GM18507 (cell line): ENCODE measurements at places on chromosomes 12 and 14.

DNA sequence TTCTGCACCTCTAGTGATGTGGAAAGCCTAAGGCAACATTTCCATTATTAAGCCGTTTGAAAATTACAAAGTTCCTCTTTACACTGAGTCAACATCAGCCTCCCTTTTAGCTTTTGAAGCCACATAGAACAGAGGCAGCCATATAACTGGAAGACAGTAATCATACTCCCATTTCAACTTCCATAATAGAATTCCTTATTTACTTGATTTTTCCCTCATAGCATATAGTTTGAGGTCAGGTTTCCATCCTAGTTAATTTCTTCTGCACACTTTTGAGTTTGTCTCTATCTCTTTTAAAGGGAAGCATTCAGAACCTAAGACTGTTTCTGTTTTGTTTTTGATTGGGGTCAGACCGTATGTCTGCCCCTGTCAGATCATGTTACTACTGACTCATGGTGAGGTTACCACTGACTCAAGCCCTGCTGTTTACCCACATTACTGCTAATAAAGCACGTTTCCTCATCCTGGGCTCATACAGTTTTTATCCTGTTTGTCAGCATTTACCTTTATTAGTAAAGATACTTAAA, 161.0 kb downstream of the SLC38A4 start:
- DNase-seq = no peak

DNA sequence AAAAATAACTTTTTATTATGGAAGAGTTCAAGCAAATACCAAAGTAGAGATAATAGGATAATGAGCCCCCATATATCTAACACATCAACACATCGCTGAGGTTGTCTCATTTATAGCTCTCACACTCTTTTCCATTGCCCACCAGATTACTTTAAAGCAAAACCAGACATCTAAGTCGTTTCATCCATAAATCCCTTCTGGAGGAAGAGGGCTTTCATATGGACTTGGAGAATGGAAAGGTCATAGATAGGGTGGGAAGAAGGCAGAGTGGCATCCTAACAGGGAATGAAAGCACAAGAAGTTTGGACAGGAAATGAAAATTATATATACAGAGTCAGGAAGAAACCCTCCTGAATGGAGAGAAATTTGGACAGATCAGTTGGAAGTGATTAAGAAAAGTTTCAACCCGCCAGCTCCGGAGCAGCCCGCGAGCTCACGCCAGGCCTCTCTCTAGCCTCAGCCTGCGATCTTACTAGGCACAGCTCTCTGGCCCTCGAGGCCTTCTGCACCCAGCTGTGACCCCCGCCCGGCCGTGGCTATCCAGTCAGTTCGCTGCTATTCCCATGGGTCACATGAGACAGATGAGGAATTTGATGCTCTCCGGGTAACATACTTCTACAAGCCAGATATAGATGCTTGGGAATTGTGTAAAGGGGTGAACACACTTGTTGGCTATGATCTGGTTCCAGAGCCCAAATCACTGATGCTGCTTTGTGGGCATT, 48.4 kb upstream of the NID2 start:
- no peak for DNase-seq

GRCh38 chr14:101761881-101762529, 496 bp downstream of the PPP2R5C start:
- no peak for DNase-seq

- no peak for DNase-seq
These were observed 38.6 kb upstream of the KCNJ8 start for GRCh38 chr12:21813125-21813524.

- no peak for DNase-seq
These were observed 498.3 kb downstream of the KCNH5 start for GRCh38 chr14:62546862-62547474.

GRCh38 chr12:89529738-89530137, 3.9 kb upstream of the POC1B start:
- no peak for DNase-seq

GRCh38 chr14:73145371-73145770, 9.1 kb downstream of the PSEN1 start:
- DNase-seq = no peak

GRCh38 chr14:25406818-25407217, 356.9 kb upstream of the STXBP6 start:
- no peak for DNase-seq

- DNase-seq = no peak
These were observed 235.0 kb upstream of the PDZRN4 start for GRCh38 chr12:40953076-40953475.

GRCh38 chr14:52348279-52348678, 34.2 kb downstream of the PTGER2 start:
- DNase-seq = no peak

- no peak for DNase-seq
These were observed 21.2 kb downstream of the TDG start for GRCh38 chr12:103986829-103987228.

DNA sequence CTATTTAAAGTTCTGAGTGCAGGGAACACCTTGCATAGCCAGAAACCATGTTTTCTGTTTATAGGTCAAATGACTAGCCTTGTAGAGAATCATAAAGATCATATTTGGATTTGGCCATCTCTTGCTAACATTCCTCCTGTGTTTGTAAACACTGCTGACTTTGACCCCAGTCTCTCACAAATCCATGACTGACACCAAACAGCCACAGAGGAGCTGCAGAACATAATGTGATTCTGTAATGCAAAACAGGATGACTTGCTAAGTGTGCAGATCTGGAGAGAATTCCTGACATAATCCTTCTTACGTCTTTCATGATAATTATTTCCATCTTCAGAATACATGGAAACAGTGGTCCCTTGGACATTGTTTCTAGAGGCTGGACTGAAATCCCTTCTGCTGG, 211.8 kb downstream of the BMP4 start:
- no peak for DNase-seq

DNA sequence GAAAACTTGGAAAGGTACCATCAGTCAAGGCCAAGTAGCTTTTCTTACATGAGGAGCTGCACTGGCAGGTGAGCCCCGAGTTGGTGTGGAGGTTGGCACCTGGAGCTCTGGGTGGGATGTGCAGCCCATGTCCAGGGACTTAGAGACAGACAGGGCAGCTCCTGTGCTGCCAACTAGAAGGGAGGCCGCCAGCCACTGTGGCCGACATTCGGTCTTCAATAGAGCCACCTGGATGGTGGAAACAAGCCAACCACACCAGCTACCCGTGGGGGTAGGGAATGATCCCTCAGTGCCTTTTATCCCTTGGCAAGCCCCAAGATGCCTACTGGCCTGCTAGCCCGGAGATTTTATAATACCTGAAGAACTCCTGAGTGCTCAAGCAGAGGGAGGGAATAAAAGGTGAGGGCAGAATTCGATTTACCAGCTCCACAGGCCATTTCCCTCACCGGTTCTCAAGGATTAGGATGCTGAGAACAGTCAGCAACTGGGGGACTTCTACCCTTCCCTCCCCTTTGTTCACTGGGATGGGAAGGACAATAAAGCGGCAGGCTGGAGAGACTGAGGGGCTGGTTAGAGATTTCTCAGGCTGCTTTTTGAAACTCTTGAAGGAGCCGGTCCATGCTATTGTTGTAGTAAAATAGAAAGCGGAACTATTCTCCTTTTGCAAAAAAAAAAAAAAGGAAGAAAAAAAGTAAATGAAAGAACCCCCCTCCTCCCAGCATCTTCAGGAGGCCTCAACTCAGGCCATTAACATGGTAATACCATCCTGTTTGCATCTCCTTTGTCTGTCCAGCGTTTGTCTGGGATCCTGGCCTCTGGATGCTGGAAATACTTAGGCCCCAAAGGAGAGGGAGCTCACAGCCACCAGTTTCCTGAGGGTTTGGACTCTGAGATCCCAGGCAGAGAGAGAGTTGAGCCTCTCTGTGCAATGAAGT, 321.6 kb downstream of the ZFP36L1 start:
- DNase-seq = peak; percentile 42

- DNase-seq = no peak
These were observed 66.0 kb downstream of the TMTC3 start for GRCh38 chr12:88207921-88208620.

GRCh38 chr14:36550899-36551298, 30.9 kb upstream of the NKX2-1 start:
- DNase-seq = no peak

DNA sequence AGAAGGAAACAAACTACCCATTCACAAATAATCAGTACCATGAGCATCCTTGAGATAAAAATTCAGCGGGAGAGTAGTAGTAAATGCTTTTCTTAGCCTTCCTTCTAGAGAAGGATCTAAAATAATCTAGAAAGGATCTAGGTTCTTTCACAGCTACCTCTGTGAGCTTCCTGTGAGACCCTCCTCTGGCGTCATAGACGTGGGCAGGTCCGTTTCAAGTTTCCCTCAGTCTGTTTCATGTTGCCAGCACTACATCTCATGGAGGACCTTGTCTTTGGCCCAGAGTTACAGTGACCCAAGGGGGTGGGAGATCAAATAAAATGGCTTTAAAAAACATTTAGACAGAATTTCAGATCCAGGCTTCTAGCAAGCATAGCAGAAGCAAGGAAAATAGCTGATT, 13.6 kb downstream of the DAAM1 start:
- DNase-seq = no peak

DNA sequence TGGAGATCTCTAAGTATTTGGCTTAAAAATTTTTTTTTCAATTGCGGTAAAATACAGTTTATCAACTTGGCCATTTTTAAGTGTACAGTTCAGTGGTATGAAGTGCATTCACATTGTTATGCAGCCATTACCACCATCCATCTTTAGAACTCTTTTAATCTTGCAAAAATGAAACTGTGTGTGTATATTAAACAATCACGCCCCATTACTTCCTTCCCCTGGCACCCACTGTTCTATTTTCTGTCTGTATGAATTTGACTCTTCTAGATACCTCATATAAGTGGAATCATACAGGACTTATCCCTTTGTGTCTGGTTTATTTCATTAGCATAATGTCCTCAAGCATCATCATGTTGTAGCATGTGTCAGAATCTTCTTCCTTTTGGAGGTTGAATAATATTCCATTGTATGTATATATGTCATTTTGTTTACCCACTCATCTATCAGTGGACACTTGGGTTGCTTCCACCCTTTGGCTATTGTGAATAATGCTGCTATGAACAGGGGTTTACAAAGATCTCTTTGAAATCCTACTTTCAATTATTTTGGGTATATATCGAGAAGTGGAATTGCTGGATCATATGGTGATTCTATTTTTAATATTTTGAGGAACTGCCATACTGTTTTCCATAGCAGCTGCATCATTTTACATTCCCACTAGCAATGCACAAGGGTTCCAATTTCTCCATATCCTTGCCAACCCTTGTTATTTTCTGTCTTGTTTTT, 62.9 kb downstream of the SAMD4A start:
- DNase-seq = no peak

GRCh38 chr12:23708185-23708837, 241.2 kb downstream of the SOX5 start:
- no peak for DNase-seq

DNA sequence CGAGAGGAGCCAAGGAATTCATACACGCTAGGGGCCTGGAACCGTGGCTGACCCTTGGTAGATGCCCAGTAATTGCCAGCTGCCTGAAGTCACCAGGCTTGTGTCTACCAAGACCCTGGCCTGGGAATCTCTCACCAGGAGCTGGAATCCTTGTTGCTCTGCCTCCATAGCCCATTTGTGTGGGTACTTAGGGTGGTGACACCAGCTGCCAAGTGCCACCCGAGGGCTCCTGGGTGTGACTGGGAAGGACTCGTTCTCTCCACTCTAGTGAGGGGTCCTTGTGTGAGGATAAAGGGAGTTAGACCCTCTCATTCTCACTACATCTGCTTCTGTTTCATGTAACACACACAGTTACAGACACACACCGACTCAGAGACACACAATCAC, 17.9 kb downstream of the SERPINA1 start:
- DNase-seq = no peak

- DNase-seq = no peak
These were observed 75.9 kb downstream of the DDX51 start for GRCh38 chr12:132068250-132068649.

DNA sequence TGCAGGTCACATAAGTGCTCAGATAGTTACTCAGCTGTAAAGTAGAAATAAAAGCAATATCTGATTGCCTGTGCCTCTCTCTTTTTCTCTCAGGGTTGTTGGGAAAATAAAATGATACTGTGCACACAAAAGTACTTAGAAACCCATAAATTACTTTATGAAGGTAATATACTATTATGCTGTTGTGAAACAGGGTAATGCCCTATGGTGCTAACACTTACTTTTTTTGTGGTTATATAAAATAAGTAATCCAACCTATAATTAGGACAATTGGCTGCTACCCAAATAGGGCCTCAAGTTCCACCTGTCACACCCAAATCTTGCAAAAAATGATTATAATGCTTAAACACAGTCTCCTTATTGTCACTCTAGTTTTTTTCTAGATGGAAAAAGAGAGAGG, 50.6 kb downstream of the DAAM1 start:
- no peak for DNase-seq

- no peak for DNase-seq
These were observed 119.3 kb upstream of the MDM1 start for GRCh38 chr12:68451261-68452077.

- DNase-seq = no peak
These were observed 12.3 kb downstream of the METTL3 start for GRCh38 chr14:21498540-21499526.

GRCh38 chr14:75044322-75044721, 6.9 kb downstream of the MLH3 start:
- no peak for DNase-seq

DNA sequence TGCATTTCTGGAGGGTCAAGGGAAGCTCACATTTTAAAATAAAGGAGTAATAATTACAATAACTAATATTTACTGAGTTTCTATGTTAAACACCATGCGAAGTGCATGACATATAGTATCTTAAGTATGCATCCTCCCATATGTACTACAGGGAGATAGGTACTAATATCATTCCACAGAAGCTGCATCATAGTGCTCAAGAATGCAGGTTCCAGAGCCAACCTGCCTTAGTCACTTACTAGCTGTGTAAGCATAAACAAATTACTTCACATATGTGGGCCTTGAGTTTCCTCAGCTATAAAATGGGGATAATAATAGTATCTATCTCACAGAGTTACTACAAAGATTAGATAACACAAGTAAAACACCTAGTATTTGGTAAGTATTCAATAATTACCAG, 18.3 kb downstream of the ARMH4 start:
- DNase-seq = no peak

DNA sequence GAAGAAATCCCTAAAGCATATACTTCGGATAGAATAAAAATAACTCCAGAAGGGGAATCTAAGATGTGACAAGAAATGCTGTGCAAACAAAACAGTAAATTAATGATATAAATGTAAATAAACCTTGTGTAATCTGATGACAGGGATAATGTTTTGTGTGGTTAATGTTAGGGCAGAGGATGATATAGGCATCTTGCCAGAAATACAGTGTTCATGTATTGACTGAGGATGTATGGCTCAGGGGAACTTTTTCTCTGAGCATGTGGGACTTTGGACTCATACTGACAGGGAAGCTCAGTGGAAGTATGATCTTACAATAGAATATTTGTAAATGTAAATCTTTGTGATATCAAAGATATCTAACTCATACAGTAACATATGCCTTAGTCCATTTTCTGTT, 420.2 kb downstream of the TMTC2 start:
- no peak for DNase-seq

DNA sequence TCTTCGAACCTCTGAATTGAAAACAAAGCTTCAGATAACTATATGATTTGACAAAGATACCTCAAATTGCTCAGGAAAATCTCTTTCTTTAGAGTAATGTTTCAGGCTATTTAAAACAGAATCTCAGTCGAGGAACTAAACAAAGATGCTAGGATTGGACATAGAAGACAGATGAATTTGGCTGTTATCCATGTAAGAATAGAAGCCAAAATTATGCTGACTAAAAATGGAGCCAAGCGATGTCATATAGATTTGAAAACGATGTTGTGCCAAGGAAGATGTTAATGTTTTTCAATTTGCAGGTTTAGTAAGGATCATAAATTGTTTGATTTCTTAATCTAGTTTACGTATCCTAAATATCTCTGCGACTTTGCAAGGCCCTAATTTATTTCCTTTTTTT, 295.9 kb downstream of the FOXG1 start:
- no peak for DNase-seq
